Immature natural killer cell (primary cell): ENCODE measurements at places on chromosomes 13 and 19. TPM values are rescaled to one million over a fixed set of nuclear protein-coding genes. Genes with fewer than 3 reads are reported as not detected.

Gene GARIN5B
- polyA plus RNA-seq, result not detected

Gene NEK5
- not detected for polyA plus RNA-seq

Gene FSD1
- 23.8 TPM for polyA plus RNA-seq

Gene URAD
- not detected for polyA plus RNA-seq

Gene PGLYRP1
- not detected for polyA plus RNA-seq

Gene GJA3
- polyA plus RNA-seq, result not detected

Gene DPF1
- polyA plus RNA-seq, result not detected

Gene MYH14
- polyA plus RNA-seq, result not detected

Gene NOVA2
- polyA plus RNA-seq, result not detected

Gene ZNF208
- polyA plus RNA-seq, result not detected

Gene OR7D2
- not detected for polyA plus RNA-seq

Gene IFNL1
- 4.8 TPM for polyA plus RNA-seq

Gene SMAD9
- polyA plus RNA-seq, result 0.07 TPM

Gene SLITRK1
- polyA plus RNA-seq, result not detected

Gene ZNF229
- polyA plus RNA-seq, result 0.21 TPM

Gene FREM2
- not detected for polyA plus RNA-seq

Gene GPR183
- 87.1 TPM for polyA plus RNA-seq

Gene CYP2A6
- polyA plus RNA-seq, result not detected

Gene ALOX5AP
- 530 TPM for polyA plus RNA-seq

Gene FGF22
- polyA plus RNA-seq, result not detected

Gene KIR2DL4
- polyA plus RNA-seq, result 61.6 TPM

Gene ZNF700
- 3.0 TPM for polyA plus RNA-seq

Gene S1PR5
- 399 TPM for polyA plus RNA-seq

Gene ZNF571
- 6.2 TPM for polyA plus RNA-seq

Gene MIPEP
- polyA plus RNA-seq, result 9.3 TPM

Gene RNF113B
- polyA plus RNA-seq, result not detected

Gene RNASEH2A
- polyA plus RNA-seq, result 37.5 TPM

Gene SLC25A42
- 10.4 TPM for polyA plus RNA-seq

Gene CEBPA
- polyA plus RNA-seq, result 3.9 TPM

Gene CEACAM21
- polyA plus RNA-seq, result 43.7 TPM

Gene LILRB1
- 4.7 TPM for polyA plus RNA-seq

Gene TMPRSS9
- not detected for polyA plus RNA-seq

Gene SYT3
- polyA plus RNA-seq, result not detected

Gene GPR108
- polyA plus RNA-seq, result 127 TPM

Gene FCAR
- polyA plus RNA-seq, result not detected

Gene FPR2
- polyA plus RNA-seq, result not detected

Gene PCDH9
- not detected for polyA plus RNA-seq

Gene LIM2
- 37.9 TPM for polyA plus RNA-seq

Gene FAM216B
- polyA plus RNA-seq, result not detected

Gene MUC16
- polyA plus RNA-seq, result not detected

Gene KRTDAP
- not detected for polyA plus RNA-seq

Gene ZNF417
- polyA plus RNA-seq, result 5.0 TPM

Gene CCDC70
- polyA plus RNA-seq, result not detected

Gene CYP4F12
- not detected for polyA plus RNA-seq

Gene ZNF98
- polyA plus RNA-seq, result 0.10 TPM

Gene KIR2DL1
- polyA plus RNA-seq, result 74.6 TPM

Gene OR4F17
- polyA plus RNA-seq, result not detected

Gene FFAR3
- polyA plus RNA-seq, result not detected

Gene FPR3
- not detected for polyA plus RNA-seq

Gene MAMSTR
- polyA plus RNA-seq, result not detected

Gene TPTE2
- polyA plus RNA-seq, result not detected

Gene RUVBL2
- polyA plus RNA-seq, result 72.7 TPM

Gene BRCA2
- 1.0 TPM for polyA plus RNA-seq

Gene TMC4
- polyA plus RNA-seq, result 0.93 TPM

Gene C19orf18
- polyA plus RNA-seq, result not detected
